ENCODE measurements at places on chromosomes 1 and 21. TPM values are rescaled to one million over a fixed set of nuclear protein-coding genes. Genes with fewer than 3 reads are reported as not detected.

- no peak for DNase-seq
Measured at GRCh38 chr1:235663628-235664027, 14.0 kb upstream of the GNG4 start.

- DNase-seq = no peak
Measured at GRCh38 chr1:47993416-47993740, 3.8 kb downstream of the TRABD2B start.

EPHB2 gene
- total RNA-seq = 60.3 TPM

E2F2 gene
- total RNA-seq = 23.5 TPM

DNA sequence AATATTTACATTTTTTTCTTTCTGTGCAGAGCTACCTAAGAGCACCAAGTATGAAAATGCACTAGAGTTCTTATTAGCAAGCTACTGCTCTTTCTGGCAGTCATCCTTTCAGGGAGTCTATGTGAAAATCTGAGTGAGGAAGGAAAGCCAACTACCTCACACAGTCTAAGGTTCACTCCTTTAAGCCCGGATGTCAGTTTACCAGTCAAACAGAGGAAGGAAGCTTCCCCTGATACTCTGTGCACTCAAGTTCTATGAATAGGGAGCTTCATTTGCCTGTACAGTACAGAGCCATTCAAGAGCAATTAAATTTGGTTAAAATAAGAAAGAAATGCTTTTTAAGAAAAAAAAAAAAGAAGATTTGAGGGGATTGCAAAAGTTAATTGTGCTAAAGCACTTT, 6.9 kb downstream of the COL11A1 start:
- DNase-seq = no peak

LINGO4 gene
- total RNA-seq = not detected

ZBTB40 gene
- 30.7 TPM for total RNA-seq

IFNAR1 gene
- total RNA-seq = 18.0 TPM

DNA sequence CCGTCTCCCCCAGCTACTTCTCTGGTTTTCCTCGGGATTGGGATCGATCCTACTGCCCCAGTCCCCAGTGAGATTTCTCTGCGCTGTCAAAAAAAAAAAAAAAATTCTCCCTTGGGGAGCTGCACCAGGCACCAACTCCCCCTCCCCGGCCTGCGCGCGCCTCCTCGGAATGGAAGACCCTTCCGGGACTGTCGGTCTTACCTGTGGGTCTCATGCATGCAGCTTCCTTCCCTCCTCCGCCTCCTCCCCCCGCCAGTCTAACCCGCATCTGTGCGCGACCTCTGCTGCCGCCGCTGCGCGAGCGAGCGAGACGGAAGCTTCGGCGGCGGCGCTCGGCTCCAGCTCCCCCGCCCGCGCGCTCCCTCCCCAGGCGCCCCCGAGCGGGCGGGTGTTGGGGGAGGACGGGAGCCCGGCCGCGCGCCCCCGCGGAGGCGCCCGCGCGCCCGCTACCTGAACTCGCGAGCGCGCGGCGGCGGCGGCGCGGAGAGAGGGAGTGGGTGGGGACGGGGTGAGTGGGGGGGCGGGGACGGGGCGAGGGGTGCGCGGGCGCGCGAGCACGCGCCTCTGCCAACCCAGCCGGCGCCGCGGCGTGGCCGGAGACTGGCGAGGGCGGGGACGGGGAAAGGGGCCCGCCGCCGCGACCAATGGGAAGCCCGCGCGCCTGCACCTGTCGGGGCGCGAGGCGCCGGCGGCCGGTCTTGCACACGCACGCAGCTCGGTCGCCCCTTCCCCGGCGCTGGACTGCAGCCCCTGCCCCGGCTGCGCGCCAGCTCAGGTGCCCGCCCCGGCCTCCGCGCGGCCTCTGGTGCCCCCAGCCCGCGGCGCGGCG, at the start of gene SUSD4:
Gene SUSD4, minus strand, starts transcription at position 321 of the 829 bp plus-strand sequence. CDS start 751 bp downstream, outside the sequence.
- peak; percentile 36 for DNase-seq

KDF1 gene
- total RNA-seq = not detected

GRCh38 chr1:7781923-7782495, 2.1 kb upstream of the PER3 start:
- DNase-seq = no peak

All from neural crest cell (in vitro differentiated cells).